Fibroblast of upper back skin (primary cell): ENCODE measurements at places on chromosomes 7 and 10.

DNA sequence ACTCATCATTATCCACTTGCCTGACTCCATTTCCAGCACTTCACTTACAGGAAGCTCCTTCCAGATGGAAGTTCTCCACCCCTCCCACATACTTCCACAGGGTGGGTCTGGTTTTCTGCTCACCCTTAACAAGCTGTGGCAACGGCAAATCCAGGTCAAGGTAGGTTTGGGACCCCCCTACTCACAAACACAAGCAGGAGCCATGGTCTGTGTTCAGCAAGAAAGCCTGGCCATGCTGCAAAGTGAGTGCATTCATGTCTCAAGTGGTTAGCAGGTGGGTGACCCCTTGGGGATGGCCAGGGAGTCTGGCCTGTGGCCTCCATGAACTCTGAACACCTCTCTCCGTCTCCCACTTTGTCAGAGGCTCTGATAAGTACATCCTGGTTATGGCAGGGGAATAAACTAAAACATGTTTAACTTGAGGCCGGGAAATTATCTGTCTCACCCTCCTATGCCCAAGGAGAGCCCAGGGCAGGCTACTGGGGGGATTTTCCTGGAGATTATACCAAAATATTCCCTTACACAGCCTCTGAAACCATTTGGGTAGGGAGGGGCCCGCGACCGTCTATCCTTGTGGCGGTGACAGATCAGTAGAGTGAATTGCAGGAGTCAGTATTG lies 844 bp downstream of the XPNPEP1 start:
- no peak for DNase-seq

- peak; percentile 23 for DNase-seq
Observed at GRCh38 chr10:7872041-7872442, 53.7 kb downstream of the TAF3 start.

DNA sequence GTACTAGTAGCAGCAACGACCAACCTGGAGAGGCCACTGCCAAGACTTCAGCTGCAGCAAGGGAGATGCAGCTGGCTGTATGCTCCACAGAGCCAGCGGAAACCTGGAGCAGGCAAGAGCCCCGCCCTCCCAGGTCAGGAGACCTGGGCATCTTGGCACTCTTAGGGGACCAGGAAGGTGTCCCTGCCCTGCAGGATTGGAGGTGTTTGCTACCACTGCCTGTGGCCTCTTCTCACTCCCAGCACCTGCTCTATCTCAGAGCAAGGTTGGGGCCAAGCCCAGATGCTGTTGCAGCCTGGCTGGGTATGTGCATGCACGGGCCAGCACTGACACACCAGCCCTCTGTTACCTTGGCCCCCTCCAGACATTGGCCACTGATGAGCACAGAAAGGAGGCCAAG lies 1512.8 kb downstream of the REEP3 start:
- DNase-seq, result no peak

DNA sequence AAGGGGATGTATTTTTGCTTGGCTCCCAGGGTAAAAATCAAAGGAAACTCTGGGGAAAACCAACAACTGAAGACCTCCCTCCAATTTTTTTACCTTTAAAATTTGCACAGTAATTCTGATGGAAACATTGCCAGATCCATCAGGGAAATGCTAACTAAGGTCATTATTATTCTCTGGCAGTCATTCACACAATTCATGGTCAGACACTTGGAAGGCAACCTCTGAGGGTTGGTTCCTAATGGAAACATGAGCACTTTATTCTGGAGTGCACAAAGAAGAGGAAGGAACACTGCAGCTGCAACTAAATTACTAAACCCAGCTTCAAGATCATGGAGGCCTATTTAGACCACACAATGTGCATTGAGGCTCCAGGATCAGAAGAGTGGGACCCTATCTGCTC lies 34.2 kb downstream of the SRI start:
- DNase-seq, result no peak

- DNase-seq, result no peak
Observed at GRCh38 chr10:61283481-61284221, 169.5 kb downstream of the TMEM26 start.

- DNase-seq, result peak; percentile 98
Observed at GRCh38 chr7:140541513-140542227, 62.4 kb upstream of the MKRN1 start.

- DNase-seq, result no peak
Observed at GRCh38 chr7:121012919-121013318, 24.4 kb downstream of the CPED1 start.

DNA sequence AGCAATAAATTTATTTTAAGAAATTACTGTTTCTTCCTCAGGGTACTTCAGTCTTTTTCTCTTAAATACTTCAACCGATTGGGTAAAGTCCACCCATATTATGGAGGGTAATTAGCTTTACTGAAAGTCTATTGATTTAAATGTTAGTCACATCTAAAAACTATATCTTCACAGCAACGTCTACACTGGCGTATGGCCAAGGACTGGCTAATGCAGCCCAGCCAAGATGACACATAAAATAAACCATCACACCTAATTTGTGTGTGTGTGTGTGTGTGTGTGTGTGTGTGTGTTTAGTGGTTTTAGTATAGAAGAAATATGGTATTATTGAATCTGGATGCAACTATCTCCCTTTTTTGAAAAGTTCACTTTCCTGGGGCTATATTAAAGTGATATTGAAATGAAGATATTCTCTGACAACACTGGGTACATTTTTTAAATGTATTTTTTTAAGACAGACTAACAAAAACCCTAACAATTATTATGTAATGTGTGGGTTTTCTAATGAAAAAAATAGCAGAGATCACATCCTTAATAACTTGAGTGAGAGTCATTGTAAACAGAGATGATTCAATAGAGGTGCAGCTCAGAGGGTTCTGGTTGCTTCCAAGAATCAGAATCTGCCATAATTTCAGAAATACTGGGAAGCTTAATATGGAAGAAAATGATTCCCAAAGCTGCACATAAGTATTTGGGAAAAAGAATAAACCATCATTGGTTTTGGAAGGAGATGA lies 584.2 kb upstream of the MBL2 start:
- no peak for DNase-seq

DNA sequence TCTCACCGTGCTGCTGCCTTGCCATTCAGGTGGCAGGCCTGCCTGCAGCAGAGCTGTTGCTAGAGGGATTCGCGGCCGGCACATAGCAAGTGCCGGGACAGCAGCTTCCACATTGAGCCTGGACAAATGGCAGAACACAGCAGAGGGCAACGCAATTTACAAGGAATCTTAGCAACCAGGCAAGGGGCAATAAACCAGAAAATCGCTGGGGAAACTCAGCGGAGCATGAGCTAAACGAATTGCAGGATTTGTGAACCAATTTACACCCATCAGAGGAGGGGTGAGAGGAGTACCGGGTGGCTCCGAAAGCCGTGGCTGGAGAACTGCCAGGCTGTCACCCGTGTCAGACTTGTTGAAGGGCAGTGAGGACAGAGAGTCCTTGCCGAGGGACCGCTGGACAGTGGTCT lies 58.6 kb upstream of the LOXL4 start:
- no peak for DNase-seq

GRCh38 chr7:40276061-40276460 lies 141.3 kb downstream of the SUGCT start:
- no peak for DNase-seq

DNA sequence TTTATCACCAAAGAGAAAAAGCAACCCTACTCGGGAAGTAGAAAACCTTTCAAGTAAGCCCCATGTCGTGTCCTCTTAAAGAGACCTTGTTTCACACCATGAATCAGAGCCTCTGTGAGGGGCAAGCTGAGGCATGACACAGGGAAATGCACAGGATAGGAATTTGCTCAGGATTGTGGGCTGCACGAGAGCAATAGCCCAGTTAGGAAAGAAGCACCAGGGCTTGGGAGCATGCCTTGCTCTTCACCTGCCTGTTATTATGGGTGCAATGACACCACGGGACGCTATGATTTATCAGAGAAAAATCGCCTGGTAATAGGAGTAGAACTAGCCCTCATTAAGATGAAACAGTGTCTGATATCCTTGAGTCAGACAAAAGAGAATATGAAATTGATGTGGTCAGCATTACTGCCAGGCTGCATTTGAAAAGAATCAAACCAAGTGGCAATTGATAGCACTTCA lies 562.9 kb upstream of the NRP1 start:
- peak; percentile 57 for DNase-seq

DNA sequence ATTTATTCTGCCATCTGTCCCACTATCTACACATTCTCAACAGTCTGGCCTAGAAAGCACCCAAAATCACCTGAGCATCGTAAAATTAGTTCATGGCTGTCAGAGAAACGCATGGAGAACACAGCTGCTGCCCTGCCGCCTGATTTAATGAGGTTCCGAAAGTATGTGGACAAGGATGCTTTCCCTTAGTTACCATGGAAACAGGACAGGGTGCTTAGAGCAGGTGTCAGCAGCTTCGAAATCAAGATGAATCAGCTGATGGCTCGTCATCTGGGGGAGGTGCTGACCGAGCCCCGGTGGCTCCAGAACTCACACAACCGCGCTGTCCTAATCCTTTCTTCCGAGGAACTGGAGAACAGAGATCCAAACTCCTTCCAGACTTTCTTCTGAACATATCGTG lies 151.5 kb downstream of the TEX36 start:
- DNase-seq, result no peak

DNA sequence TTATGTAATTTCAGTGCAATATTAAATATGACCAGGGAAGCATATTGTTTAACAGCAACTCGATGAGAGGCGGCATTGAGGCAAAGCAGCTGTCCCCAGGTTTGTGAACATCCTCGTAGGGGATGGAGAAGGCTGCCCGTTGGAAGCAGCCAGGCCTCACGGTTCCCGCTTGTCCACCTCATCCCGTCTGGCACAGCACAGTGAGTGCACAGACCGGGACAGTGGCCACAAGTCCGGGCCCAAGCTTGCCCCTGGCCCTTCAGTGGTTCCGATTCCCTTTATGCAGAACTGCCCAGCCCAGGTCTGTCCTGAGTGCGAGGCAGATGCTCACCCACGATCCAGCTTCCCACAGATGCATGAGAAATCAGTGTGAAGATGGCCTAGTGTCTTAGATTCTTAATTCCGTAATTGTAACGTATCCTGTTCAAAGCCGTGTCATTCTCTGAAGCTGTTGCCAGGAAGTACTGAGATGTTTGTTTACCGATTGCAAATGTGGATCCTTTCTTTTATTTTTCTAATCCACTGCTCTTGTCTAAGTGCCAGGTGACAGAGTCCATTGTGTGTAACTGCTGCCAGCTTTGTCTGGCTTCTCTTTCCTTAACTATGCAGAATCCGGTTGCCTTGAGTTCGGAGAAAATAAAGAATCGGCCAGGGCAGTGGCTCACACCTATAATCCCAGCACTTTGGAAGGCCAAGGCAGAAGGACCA lies 35.5 kb downstream of the PFKP start:
- no peak for DNase-seq

- no peak for DNase-seq
Observed at GRCh38 chr7:106358103-106358663, 73.4 kb upstream of the NAMPT start.

GRCh38 chr7:51430480-51431086 lies 114.0 kb upstream of the COBL start:
- DNase-seq, result peak; percentile 10

GRCh38 chr7:158498443-158499081 lies 89.1 kb downstream of the PTPRN2 start:
- DNase-seq, result no peak

GRCh38 chr10:70742537-70743429 lies 42.4 kb downstream of the TBATA start:
- DNase-seq, result peak; percentile 87

- no peak for DNase-seq
Observed at GRCh38 chr7:140174217-140174616, 2.6 kb downstream of the KDM7A start.

DNA sequence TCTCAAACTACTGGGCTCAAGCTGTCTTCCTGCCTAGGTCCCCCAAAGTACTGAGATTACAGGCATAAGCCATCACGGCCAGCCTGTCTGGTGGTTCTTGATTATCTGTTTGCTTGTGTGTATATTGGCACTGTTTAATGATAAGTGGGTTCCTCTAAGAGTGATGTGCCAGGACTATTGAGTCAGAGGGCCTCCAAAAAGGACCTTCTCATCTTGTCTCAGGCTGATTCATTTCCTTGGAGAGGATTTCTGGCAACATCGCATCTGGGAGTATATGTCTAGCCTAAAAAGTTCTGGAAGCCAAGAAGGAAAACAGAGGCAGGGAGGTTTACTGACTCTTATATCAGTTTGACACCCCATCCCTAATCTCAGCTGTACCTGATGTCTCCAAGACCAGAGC lies 27.1 kb upstream of the AKAP9 start:
- peak; percentile 73 for DNase-seq

- peak; percentile 42 for DNase-seq
Observed at GRCh38 chr10:71302874-71303568, 16.0 kb upstream of the SLC29A3 start.

GRCh38 chr10:110279407-110279986 lies 25.2 kb downstream of the SMNDC1 start:
- peak; percentile 65 for DNase-seq

- no peak for DNase-seq
Observed at GRCh38 chr7:139542308-139543151, 19.0 kb downstream of the CLEC2L start.

DNA sequence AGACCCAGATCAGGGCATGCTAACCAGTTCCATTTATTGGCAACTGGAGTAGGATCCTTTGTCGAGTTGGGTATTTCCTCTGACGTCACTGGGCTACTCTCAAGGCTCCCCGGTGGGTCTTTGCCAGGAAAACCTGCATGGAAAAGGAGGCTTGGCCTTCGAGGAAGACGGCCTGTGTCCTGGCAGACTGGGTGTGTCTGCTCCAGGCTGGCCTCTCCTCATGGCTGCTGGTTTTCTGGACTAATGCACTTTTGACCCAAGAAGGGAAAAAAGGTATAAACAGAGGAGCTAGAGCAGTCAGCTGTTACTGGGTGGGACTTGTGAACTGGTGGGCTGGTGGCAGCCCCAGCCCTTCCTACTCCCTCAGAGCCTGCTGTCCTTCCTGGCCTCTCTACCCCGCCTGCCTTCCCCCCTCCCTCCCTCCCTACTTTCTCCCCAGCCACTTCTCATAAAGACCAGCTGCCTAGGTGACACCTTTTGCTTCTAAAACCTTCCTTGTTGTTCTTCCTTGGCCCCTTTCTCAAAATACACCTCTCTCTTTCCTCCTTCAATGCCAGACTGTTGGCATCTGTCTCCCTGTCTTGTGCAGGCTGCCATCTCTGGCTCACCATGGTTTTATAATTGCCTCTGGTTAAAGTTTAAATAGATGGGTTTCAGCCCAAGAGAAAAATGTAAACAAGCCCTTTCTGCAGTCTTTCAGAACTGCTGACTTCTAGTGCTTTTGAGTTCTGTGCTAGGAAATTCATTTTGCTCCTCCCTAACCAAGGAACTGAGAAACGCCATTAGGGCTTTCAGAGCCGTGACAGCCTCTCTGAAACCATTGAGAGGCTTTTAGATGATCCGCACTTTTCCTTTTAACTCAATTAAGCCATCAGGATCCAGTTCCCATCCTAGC lies 101.8 kb upstream of the MKLN1 start:
- peak; percentile 34 for DNase-seq

GRCh38 chr7:134364619-134365037 lies 47.9 kb upstream of the SLC35B4 start:
- peak; percentile 44 for DNase-seq
